ENCODE measurements at places on chromosomes 13 and 19. TPM values are rescaled to one million over a fixed set of nuclear protein-coding genes. Genes with fewer than 3 reads are reported as not detected.

DNA sequence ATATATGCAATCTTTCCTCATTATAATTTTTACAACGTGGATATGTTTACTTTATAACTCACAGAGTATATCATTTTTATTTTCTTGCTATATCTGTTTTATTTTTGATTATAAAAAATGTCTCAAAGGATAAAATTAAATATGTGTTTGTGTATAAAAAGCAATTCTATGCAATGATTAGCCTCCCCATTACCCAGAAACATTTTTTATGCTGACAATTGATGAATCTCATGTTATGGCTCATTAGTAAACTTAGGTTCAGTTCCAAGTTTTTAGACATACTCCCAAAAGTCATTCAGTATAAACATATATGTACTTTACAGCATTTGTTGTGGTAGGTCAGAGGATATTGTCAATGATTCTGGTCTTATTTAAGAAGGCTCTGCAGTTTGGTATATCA, 540.1 kb upstream of the SPRY2 start:
- no peak for DNase-seq

GRCh38 chr19:6480848-6481415, 655 bp downstream of the DENND1C start:
- DNase-seq: peak; percentile 38

- peak; percentile 63 for DNase-seq
These were observed 68.7 kb downstream of the ZAR1L start for GRCh38 chr13:32246468-32246867.

DNA sequence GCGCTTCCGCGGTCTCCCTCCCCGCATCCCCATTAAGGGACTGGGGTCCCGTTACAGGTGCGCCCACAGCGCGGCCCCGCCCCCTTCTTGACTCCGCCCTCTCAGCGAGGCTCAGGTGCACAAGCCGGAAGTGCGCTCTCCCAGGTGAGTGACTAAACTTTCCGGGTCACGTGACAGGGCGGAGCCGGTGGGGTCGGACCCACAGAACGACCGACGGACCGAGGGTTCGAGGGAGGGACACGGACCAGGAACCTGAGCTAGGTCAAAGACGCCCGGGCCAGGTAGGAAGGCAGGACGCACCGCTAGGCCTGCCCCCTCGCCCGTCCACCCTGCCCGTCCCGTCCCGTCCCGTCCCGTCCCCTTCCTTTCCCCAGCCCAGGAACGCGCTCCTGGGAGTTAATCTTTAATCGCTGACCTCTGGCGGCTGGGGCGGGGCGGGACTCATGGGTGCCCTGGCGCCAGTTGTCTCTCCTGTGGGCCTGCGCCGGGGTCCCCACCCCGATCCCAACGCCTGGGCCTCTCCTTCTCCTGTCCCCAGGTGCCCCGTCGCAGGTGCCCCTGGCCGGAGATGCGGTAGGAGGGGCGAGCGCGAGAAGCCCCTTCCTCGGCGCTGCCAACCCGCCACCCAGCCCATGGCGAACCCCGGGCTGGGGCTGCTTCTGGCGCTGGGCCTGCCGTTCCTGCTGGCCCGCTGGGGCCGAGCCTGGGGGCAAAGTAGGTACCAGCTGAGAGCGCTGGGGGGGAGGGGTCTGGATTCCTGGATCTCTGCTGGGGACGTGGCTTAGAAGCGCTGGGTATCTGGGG, at the start of gene CRB3:
Gene CRB3, plus strand, starts transcription at position 202 of the 804 bp plus-strand sequence. Its CDS starts 431 bp downstream, at position 633.
- peak; percentile 59 for DNase-seq

DNA sequence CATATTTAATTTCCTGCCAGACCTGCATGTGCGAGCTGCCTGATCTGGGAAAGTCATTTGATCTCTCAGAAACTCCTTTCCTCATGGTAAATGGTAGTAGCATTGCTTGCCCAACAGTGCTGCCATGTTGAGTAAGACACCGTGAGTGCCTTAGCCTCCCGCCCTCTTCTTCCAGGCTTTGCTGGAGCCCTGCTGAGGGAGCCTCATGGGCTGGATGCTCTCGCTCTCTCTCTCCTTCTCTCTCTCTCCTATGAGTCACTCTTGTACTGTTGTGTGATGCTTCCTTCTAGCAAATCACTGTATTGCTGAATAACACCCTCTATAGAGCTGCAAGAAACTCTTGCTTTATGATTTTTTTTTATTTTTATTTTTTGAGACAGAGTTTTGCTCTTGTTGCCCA, 365.5 kb downstream of the UQCRFS1 start:
- no peak for DNase-seq

DNA sequence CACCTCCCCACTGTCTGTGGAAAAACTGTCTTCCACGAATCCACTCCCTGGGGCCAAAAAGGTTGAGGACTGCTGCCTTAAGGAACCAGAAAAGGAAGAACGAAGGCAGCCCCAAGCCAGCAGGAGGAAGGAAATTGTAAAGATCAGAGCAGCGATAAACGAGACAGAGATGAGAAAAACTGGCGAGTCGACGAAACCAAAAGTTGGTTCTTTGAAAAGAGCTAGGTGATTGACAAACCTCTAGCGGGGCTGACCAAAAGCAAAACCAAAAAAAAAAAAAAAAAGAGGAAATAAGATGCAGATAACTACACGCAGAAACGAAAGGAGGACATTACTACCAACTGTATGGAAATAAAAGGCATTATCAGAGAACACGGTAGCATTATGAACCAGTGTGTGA, 76.9 kb downstream of the GADD45B start:
- peak; percentile 78 for DNase-seq

GRCh38 chr13:48158915-48159314, 64.0 kb upstream of the MED4 start:
- no peak for DNase-seq

GRCh38 chr19:2054763-2055162, 3.7 kb upstream of the MKNK2 start:
- no peak for DNase-seq

DNA sequence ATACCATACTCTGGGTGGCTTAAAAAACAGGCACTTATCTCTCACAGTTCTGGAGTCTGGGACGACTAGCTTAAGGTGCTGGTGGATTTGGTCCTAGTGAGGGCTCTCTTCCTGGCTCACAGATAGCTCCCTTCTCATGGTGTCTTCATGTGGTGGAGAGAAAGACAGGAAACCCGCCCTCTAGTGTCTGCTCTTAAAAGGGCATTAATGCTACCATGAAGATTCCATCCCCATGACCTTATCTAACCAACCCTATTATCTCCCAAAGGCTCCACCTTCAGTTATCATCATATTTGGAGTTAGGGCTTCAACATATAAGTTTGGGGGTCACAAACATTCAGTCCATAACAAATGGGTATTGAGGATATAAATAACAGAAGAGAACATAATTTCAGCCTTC, 139.4 kb downstream of the HS6ST3 start:
- no peak for DNase-seq

GRCh38 chr13:113226873-113227450, 17.5 kb downstream of the CUL4A start:
- no peak for DNase-seq

Gene IFNL1
- total RNA-seq: 1.0 TPM

Gene PRSS57
- not detected for total RNA-seq

Gene SIGLEC10
- total RNA-seq: not detected

Gene ZNF541
- 0.44 TPM for total RNA-seq

Gene SBSN
- total RNA-seq: not detected

All from activated naive CD4-positive, alpha-beta T cell treated with anti-CD3 and anti-CD28 coated beads for 36 hours (primary cell).